ENCODE measurements at places on chromosomes 12 and 14.

- DNase-seq: peak; percentile 29
Measured at GRCh38 chr14:28754209-28754985, 12.2 kb upstream of the FOXG1 start.

GRCh38 chr14:61470261-61470960 is 149.0 kb downstream of the PRKCH start:
- no peak for DNase-seq

DNA sequence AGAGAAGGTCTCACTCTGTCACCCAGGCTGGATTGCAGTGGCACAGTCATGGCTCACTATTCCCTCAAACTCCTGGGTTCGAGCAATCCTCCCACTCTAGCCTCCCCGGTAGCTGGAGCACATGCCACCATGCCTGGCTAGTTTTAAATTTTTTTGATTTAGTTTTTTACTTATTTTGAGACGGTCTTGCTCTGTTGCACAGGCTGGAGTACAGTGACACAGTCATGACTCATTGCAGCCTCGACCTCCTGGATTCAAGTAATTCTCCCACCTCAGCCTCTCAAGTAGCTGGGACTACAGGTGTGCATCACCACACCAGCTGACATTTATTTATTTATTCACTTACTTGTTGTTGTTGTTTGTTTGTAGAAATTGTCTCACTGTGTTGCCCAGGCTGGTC is 22.2 kb upstream of the DIP2B start:
- DNase-seq: no peak

DNA sequence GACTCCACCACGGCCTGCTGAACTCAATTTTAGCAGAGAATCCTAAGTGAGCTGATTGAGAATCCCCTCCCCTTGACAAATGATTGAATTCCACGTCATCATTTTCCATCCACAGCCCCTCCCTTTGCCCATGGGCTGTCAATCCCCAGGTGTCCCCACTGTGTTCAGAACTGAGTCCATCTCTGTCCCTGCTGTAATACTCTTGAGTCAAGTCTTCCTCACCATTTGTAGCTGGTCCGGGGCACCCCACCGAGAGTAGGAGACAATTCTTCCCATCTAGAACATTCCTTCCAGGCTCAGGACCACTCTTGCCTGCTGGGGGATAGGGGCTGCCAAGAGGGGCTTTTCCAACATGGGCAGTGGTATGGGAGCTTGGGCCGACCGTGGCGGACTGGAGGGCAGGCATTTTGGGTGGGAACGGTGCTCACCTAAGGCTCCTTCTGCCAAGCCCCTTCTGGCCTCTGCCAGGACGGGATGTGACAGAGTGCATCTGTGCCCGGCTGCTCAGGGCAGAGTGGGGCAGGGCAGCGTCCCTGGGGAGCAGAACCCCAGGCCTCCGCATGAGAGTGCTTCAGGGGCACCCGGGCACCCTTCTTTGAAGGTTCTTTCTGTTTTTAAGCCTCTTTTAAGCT is 218.1 kb upstream of the RTL1 start:
- DNase-seq: no peak

DNA sequence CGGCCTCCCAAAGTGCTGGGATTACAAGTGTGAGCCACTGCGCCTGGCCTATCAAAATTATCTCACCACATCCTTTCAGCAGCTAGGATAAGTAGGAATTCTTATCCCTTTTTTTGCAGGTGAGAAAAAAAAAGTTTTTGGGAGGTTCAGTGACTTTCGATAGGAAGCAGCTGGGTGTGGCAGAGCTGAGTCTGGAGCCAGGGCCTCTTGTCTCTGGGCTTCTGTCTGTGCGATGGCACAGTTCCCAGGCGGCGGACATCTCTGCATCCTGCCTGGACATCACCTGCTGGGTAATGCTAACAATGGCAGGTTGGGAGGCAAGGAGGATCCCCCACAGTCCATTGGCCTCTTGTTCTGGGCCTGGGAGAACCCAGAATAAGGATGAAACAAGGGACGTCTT is 12.5 kb downstream of the NRXN3 start:
- no peak for DNase-seq

DNA sequence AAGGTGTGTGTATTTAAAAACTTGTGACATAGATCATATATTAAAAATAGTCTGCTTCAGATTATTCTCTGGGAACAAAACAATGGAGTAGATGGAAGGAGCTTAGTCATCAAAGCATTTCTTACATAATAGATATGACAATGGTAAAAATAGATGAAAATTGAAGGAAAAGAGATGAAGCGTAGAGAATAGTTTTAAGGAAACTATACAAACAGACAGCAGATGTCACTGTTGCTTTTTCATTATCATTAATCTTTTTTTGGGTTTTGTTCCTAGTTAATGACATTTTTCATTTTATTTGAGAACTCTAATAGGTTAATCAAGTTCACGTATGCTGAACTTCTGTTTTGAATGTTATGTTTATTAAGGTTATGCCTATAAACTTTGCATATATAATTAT is 149.2 kb upstream of the FBXO33 start:
- DNase-seq: no peak

DNA sequence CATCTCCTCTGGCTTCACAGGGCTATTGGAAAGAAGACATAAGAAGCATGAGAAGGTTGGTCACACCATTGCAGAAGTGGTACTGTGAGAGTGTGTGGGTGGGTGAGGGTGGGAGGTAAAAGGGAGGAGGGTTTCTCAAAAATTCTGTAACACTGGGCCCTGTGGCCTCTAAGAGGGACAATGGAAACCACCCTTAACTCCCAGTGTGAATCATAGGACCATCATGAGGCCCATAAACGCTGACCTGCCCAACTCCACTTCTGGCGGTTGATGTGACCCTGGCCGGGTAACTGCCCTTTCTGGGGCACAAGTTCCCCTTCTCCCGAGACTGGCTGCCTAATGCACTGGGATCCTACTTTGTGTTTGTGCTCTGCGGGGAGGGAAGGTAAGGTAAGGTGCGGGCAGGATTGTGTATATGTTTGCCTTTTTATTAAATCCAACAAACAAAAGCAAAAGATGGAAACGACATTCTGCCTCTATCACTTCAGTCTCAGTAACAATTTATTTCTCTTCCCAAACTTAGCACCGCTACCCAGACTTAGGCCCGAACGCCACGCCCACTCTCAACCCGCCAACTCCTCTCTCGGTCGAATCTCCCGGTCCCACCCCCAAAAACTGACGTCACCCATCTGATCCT is 551 bp downstream of the METTL1 start:
- peak; percentile 93 for DNase-seq

- no peak for DNase-seq
Measured at GRCh38 chr14:59317346-59317745, 128.9 kb downstream of the DAAM1 start.

GRCh38 chr12:123741937-123742572 is 20.0 kb upstream of the DNAH10 start:
- no peak for DNase-seq

- no peak for DNase-seq
Measured at GRCh38 chr12:112750971-112751370, 40.6 kb upstream of the RPH3A start.

DNA sequence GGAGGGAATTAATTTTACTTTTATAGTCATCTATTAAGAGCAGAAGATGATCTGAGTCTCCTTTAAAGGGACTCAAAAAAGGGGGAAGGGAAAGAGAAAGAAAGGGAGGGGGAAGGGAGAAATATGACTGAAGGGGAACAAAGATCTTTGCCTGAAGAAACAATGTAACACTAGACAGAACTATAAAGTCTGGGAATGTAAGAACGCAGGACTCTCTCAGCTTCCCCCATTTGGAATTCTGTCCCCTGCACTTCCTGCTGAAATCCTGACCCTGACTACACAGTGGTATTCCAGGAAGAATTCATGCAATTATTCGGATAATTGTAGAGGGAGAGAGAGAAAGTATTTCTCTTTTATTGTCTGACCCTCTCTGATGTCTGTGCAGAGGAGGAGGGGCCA is 8.6 kb upstream of the HOXC11 start:
- no peak for DNase-seq

GRCh38 chr12:115176741-115177400 is 492.9 kb upstream of the TBX3 start:
- DNase-seq: no peak

- no peak for DNase-seq
Measured at GRCh38 chr14:82398256-82398655, 864.6 kb upstream of the SEL1L start.

DNA sequence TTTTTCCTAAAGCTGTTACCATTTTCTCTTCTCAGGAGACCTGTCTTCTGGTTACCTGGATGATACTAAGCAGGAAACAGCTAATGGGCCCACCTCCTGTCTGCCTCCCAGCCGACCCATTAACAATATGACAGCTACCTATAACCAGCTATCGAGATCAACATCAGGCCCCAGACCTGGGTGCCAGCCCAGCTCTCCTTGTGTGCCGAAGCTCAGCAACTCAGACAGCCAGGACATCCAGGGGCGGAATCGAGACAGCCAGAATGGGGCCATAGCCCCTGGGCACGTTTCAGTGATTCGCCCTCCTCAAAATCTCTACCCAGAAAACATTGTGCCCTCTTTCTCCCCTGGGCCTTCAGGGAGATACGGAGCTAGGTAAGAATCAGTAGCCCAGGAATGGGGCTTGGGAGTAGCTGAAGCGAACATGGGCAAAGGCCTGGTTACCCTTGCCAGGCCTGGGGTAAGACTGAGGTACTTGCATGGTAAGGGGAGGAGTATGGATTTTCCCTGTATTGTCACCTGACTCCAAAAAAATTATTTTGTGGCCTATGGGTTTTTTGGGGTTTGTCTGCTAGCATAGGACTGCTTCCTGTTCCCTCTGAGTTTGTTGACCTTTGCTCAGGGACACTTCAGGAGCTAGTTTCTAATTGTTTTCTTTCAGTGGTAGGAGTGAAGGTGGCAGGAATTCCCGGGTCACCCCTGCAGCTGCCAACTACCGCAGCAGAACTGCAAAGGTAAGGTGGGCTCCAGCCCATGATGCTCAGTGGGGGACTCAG is 26.6 kb downstream of the TRAFD1 start:
- DNase-seq: no peak

- no peak for DNase-seq
Measured at GRCh38 chr12:89892436-89892835, 183.8 kb upstream of the ATP2B1 start.

- DNase-seq: peak; percentile 48
Measured at GRCh38 chr12:56115329-56115728, 1.1 kb upstream of the RPL41 start.

- DNase-seq: no peak
Measured at GRCh38 chr12:6037459-6037858, 87.0 kb downstream of the VWF start.

DNA sequence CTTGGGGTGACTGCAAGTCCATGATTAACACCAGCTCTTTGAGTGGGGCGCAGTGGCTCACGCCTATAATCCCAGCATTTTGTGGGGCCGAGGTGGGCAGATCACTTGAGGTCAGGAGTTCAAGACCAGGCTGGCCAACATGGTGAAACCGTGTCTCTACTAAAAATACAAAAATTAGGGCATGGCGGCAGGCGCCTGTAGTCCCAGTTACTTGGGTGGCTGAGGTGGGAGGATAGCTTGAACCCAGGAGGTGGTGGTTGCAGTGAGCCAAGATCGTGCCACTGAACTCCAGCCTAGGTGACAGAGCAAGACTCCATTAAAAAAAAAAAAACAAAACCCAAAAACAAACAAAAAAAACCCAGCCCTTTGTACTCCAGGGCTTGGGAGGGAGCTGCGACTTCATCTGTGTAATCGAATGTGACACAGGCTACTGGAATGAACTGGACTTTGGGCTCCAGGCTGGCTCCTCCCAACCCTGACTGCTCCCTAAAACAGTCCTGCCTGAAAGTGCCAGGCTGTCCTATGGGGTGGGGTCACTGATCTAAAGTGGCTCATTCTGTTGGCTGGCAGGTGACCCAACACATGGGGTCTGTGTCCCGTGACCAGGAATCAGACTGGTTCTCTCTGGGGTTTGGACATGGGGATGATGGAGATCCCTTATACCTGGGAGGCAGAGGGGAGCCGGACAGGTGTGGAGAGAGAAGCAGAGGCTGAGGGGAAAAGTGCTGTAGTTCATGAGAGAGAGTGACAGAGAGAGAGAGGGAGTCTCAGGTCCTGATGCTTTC is 9.3 kb upstream of the C12orf43 start:
- DNase-seq: no peak

DNA sequence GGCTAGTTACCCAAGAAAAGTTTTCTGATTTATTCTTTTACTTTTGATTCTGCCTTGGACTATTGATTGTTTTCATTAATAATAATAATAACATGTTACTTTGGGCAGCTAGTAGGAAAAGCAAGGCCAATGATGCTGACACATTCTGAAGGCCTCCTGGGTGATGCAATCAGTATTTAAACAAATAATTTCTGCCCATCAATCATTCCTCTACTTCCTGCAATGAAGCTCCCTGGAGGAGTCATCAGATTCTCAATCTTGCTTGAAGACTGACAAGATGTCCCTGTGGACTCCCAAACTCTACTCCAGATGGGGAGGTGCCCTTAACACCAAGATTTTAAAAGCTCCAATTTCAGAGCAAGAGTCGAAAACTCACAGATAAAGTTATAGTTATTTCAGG is at the start of gene SPX:
SPX (plus strand) TSS at position 244 of the 400 bp plus-strand sequence. CDS start 177 bp downstream, outside the sequence.
- no peak for DNase-seq

DNA sequence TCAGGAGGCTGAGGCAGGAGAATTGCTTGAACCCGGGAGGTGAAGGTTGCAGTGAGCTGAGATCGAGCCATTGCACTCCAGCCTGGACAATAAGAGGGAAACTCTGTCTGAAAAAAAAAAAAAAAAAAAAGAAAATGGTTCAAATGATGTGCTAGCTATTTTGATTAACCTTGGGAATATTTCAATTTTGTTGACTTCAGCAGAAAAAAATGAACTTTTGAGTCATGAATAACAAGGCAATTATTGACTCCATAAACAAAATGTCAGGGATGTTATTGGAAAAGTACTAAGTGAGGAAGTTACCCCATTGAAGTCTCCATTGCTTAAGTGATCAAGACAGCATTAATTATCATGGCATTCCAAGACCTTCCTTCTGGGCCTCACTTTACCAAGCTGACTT is 10.6 kb upstream of the PKP2 start:
- no peak for DNase-seq

DNA sequence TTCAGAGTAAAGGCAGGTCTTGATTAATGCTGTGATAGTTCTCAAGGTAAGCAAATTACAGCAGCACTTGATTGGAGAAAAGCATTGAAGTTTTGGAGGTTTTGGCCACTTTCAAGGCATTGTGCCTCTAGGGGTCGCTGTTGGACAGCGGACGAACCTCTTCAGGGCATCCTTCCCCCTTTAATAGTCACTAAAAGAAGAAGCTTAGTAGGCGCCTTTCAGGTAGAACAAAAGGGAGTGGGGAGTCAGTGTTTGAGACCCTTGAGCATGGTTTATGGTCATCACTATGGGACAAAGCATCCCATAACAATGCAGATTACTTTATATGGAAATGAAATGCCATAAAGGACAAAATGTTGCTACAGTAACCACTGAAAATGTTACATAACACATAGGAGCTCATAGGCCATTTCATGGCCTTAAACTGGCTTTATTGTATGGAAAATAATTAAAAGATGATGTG is 199.5 kb upstream of the DCN start:
- DNase-seq: peak; percentile 61

- no peak for DNase-seq
Measured at GRCh38 chr14:104734051-104734587, 10.1 kb downstream of the ADSS1 start.

- DNase-seq: no peak
Measured at GRCh38 chr12:66269142-66269541, 33.2 kb upstream of the HELB start.

GRCh38 chr14:68337279-68337678 is 455.6 kb downstream of the ZFP36L1 start:
- no peak for DNase-seq

- DNase-seq: no peak
Measured at GRCh38 chr14:87131879-87132278, 861.1 kb downstream of the GALC start.
